Stimulated activated CD4-positive, alpha-beta T cell treated with anti-CD3 and anti-CD28 coated beads, TNF-alpha, amount 100 ng/mL, for 48 hours (primary cell): ENCODE measurements at places on chromosomes 1 and 21.

GRCh38 chr1:182766881-182767645, 22.5 kb upstream of the NPL start:
- no peak for DNase-seq

DNA sequence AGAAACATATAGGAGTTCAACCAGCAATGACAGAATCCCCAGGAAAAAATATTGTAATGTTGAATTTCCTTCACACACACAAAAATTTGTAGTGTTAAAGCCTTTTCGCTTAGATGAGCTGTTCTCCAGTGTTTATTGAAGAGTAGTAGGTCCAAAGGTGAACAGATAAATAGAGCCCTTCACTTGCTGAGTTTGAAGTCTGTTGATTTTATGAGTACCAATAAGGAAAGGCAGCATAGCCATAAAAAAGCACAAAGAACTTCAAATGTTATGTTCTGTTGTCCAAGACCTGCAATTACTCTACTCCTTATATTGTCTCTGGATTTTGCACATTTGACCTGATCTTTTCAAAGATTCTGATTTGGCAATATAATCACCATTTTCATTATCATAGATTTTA, 362.7 kb upstream of the B3GALT2 start:
- no peak for DNase-seq

DNA sequence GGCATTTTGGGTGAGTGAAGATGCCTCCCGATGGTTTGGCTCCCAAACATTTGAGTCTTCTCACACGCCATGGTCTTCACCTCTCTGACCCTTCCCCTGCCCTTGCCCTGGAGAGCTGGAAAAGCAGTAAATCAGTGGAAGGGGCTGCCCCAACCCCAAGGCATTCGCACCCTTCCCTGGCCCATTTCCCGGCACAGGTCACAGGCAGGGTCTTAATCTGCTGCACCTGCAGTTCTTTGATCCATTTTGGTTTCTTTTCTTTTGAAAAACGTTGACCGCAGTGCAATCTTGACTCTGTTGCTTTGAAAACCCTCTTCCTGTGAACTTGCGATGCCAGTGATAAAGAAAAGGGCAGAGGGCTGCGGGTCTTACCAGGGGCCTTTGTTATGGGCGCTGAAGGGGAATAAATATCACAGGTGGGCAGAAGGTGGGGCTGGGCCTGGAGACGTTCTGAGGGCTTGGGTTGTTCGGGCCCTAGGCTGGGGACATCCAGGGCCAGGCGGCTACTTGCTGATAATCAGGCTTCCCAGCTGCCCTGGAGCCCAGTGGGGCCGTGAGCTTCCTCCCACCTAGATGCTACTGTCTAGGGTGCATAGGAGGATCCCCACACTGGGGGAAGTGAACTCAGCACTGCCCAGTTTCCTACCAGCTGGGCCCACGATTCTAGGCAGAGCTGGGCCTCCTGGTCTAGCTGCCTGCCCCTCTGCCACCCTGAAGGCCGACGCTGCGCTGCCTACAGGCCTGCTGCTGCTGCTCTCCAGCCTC, 38.6 kb upstream of the EPS8L3 start:
- peak; percentile 47 for DNase-seq

GRCh38 chr1:38608202-38608864, 251.2 kb downstream of the RRAGC start:
- DNase-seq: no peak

- no peak for DNase-seq
Observed at GRCh38 chr1:210489491-210489890, 160.8 kb downstream of the HHAT start.

DNA sequence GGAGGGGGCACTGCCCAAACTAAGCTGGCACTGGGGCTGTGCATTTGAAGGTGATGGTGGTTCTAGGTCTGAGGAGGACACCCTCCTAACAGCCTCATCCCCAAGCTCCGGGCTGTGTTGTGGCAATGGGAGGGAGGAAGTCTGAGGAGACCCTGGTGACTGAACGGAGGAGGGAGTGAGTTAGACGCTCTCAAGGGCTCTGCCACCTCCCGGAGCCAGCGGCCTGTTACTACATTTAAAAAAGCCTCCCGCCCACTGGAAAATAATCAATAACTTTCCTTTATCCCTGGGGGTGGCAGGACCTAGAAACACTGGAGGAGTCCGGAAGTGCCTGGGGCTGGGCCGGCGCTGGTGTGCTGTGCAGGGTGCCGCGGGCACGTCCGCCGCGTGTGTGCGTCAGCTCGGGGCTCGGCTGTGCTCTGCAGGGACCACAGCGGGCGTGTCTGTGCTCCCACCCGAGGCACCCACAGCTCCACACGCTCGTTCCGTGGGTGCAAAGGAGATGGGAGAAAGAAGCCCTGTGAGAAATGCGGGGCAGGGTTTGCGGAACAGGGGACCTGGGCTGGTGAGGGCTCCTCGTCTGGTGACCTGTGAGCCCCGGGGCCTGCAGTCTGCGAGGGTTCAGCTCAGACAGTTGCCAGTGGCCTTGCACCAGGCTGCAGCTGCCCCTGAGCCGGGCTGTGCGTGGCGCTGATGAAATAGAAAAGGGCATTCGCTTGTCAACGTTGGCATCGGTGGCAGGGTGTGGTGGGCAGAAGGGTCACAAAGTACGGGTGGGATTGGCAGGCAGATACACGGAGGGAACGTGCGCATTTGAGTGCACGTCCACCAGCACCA, 5.3 kb downstream of the SAMD11 start:
- no peak for DNase-seq

DNA sequence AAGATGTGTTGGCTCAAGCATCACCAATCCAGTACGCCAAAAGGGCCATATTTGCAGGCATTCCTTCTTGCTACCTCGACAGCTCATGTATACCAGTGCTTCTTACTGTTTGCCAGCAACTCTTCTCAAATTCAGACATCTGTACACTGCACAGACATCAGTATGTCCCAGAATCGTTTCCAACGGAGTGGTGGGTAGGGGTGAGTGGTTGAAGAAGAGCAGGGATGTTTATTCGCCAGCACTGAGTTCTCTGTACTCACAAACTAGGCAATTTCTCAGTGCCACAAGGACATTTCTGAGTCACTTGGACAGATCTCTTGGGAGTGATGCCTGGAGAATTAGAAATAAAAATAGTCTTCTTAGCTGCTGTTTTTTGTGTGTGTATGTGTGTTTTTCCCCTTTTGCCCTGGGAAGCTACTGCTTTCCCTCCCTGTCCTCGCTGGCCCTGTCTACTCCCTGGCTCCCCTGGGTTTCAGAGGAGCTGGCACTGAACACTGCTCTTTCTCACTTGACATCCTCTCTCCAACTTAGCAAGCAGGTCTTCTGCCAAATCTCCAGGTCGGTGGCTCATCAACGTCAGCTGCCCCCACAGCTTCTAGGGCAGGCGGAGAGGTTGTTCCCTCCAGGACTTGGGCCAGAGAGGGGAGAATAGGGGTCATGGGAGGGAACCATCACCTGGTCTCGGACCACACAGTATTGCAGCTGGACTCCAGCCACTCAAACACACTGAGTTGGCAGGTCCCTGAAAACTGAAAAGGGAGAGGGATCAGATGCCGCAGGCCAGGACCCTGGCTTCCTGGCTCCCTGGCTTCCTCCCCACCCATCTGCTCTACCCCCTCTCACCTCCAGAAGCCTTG, 90.5 kb downstream of the NMNAT2 start:
- no peak for DNase-seq

DNA sequence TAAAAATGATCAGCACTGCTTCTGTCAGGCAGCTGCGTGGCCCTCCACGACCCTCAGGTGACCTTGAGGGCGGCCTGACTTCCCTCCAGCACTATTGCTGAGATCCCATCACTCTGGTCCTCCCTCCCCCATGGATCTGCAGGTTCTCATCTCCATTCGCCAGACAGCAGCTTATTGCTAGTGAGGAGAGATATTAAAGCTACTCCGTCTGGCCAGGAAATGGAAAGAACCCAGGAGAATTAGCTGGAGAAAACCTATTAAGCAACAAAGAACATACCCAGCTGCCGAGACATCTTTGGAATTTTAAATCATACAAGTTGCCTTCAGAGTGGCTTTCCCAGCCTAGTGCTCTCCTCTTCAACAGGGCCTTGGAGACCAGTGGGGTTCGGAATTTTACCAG, 25.7 kb upstream of the KCNN3 start:
- no peak for DNase-seq

GRCh38 chr1:11787804-11788436, 17.8 kb downstream of the MTHFR start:
- no peak for DNase-seq

DNA sequence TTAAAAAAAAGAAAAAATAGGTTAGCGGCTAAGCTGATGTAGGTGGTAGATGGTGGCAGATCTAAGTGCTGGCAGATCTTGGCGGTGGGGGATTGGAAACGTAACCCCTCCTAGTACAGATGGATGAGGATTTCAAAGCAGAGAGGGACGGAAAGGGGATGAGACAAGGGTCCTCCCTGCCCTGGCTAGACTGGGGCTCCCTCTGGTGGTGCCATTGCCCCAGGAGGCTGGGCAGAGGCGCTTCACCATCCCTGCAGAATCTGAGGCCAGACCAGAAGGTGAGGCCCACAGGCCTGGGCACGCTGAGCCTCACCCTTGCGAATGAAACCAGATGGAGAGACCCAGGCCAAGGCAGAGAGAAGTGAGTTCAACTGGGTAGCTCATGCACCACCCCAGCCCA, 7.0 kb upstream of the PLEKHA6 start:
- no peak for DNase-seq

DNA sequence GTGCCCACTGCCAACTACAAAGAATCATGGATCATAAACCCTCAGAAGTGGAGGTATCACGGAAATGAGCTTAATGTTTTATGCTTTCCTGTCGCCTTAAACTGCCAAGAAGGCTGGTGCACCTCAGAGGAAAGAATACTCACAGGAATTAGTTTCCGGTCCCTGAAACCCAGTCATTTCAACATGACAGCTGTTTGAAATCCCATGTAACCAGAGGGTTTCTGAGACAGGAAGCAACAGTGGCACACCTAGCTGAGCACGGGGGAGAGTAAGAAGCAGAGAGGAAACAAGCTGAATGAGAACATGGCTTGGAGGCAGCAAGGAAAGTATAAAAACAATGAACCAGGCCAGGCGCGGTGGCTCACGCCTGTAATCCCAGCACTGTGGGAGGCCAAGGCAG, 3.9 kb downstream of the JAK1 start:
- no peak for DNase-seq

DNA sequence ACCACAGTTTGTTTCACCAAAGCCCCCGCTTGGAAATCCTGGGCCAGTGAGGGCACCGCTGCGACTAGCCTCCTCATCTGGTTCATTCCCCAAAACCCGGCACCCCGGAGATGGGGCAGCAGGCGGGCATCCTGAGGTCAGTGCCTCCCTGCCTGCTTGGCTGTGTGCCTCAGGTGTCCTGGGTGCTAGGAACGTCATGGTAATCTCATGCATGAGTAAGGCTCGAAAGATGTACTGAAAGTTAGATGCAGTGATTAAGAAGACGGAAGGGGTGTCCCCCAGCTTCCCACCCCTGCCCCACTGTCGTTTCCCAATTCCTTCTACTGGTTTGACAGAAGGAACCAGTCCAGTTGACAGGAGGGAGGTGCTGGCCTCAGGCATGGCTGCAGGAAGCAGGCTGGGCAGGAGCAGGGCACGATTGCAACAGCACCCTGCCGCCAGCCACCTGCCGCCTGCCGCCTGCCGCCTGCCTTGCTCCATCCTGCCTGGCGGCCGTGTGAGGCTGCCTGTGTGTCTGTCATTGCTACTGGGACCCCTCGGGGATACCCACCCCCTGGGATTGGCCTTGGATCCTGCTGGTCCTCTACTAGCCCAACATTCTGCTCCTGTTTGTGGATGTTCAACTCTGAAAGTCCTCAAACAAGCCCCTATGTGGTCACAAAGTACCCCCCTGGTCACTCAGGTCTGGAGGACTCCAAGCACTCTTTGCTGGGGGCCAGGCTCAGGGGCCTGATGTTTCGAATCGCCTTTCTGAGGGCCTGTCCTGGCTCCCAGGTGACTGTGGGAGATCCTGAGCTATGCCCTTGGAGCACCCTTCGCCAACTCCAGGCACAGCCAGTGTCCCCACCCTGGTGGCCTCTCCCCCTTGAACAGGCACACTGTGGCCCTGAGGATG, 73.0 kb upstream of the IFFO2 start:
- no peak for DNase-seq

DNA sequence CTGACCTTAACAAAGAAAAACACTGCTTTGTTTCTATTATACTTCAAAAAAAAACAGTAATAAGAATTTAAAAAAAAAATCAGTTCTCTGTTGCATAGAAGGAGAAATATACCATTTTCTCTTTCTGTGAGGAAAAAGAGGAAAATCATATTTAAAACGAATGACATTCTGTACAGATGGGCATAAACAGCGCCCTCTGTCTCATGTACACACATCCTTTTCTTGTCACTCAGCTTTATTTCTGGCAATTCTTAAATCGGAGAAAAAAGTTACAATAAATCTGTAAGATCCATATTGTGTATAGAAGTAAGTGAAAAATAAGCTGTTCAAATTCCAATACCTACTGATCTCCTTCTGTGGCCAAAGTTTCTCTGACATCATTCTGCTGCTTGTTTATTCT, 245.4 kb downstream of the SMYD3 start:
- DNase-seq: no peak

DNA sequence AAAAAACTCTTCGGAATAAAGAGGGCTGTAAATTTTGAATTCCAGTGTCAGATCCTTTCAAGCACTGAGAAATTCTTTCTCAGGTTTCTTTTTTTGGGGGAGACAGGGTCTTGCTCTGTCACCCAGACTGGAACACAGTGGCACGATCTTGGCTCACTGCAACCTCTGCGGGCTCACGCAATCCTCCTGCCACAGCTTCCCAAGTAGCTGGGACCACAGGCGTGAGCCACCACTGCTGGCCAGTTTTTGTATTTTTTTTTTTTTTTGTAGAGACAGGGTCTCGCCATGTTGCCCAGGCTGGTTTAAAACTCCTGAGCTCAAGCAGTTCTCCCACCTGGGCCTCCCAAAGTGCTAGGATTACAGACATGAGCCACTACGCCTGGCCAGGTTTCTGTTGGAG, 34.8 kb upstream of the EPHA8 start:
- DNase-seq: no peak

- DNase-seq: no peak
Observed at GRCh38 chr21:14547834-14548513, 1.9 kb upstream of the SAMSN1 start.

DNA sequence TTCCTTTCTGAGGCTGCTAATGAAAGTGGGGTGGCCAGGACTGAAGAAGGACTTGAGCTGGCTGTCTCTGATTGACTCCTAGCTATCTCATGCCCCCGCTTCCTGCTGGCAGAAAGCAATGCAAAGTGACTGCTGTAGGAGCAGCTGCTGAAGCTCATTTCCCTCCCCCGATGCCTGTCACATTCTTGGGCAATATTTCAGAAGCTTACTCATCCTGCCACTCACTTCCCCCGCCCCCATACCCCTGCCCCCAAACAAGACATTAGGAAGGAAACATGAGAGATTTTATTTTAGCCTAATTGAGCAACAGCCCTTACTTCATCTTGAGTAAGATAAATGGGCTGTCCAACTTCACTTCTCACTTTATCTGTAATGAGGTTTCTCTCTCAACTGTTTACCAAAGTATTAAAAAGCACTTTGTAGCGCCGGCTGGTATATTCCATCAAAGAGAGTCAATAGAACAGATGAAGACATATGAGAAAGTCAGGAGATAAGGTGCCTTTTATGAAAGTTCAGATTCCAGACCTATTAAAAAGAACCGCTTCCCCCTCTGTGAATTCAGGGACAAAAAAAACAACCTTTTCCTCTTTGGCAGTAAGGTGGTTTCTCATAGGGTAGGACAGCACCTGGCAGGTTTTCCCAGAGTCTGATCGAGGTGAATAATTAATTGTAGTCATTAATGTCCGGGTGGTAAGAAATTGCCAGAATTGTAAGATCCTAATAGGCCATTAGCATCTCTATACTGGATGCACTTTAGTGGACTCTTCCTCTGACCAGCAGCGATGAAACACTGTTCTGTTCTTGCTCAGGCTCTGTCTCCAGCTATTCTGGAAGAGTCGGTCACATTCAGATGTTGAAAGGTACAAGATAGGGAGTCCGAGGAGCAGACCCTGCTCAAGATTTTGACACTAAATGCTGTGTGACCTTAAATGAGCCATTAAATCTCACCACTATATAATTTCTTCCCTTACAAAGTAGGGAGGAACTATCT, 70.2 kb downstream of the SH3GLB1 start:
- peak; percentile 63 for DNase-seq
